ENCODE measurements at places on chromosomes 16 and 17. TPM values are rescaled to one million over a fixed set of nuclear protein-coding genes. Genes with fewer than 3 reads are reported as not detected.
A peak's percentile ranks its signal among the peaks of the same experiment; 100 is the strongest.

SERPINF2 gene
- 4.3 TPM for total RNA-seq

HOXB13 gene
- total RNA-seq: 0.24 TPM

GRCh38 chr16:63904930-63905329, 1216.9 kb downstream of the CDH11 start:
- DNase-seq: no peak

RNF166 gene
- total RNA-seq: 32.6 TPM

DNA sequence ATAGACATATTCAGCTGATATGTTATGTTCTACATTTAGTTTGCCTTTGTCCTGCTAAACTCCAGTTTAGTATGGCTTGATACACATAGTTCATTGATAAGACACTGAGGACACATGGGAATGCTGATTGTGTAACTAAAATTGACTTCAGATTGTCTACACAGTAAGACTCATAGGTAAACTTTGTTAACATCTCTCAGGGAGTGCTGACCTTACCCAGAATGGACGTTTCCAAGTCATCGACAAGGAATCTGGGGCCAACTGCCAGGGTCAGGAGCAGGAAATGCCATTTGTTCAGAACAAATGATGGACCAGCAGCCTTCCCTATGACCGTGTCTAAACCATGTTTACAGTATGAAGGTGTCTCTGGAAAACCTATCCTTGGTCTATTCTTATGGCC, 58.7 kb downstream of the DYNLRB2 start:
- no peak for DNase-seq

CENPX gene
- total RNA-seq: 44.5 TPM

DNA sequence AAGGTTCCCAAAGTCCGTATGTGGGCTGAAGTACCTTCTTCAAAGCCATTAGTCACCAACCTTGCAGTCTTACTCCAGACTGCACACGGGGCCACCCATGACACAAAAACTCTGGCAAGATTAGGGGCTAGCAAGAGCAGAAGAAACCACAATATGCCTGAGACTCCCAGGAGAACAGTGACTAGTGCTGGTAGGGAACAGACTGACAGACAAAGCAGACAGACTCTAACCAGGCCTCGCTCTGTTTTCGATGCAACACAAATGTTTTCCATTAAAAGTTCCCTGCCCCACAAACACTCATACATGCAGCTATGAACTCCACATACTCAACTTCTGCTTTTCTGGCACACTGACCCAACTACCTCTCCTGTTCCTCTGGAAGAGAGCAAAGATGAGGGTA, 102.2 kb downstream of the HIC1 start:
- no peak for DNase-seq

GRIN2A gene
- total RNA-seq: 1.1 TPM

MPP2 gene
- total RNA-seq: 0.52 TPM

DNA sequence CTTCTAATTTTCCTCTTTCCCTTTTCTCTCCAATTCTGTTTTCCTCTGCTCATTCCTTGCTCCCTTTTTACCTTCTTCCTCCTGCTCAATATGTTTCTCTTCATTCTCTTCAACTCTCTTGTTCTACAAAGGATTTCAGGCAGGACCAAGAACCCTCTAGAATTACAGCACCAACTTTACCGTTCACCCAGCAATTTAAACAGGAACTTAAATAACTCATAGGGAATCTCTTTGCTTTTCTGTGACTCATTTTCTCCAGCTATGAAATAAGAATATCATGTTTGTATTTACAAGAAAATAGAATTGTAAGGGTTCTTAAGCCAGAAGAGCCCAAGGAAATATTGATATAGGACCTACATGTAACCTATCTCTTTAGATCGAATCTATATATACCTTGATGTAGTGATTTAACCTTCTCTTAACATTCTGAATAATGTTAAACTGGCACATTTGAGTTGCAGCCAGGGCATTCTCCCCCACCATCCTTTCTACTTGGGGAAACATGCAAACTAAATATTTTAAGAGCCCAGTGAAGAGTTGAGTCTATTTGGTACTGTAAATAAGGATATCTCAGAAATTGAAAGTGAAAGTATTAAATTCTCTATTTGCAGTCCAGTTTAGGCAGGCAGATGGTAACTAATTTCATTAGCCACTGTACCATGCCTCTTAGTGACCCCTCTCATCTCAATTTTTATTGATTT, 137.0 kb downstream of the ANKFN1 start:
- peak; percentile 38 for DNase-seq

HP gene
- total RNA-seq: 5.3 TPM

- DNase-seq: no peak
Observed at GRCh38 chr17:61289408-61290385, 109.9 kb upstream of the TBX2 start.

- no peak for DNase-seq
Observed at GRCh38 chr17:19830061-19830460, 37.7 kb downstream of the ULK2 start.

DNA sequence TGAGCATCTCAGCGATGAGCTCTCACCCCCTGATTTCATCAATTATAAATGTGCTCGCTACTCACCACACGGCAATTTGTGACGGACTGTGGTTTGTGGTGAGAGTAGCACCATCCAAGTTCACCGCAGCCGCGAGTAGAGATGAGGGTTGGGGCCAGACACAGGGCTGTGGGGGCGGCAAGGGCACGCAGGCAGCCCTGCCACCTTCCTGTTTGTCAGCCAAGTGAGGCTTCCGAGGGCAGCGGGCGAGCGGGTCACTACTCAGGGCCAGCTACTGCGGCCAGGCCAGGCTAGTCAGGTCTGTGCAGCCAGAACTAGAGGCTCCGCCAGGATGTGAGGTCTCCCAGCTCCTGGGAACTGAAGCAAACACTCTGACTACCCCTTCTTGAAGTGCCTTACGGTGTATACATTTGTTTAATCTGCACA, 39.6 kb upstream of the MEOX1 start:
- DNase-seq: no peak

OTOA gene
- total RNA-seq: 0.28 TPM

GRCh38 chr16:82874672-82875071, 247.9 kb downstream of the CDH13 start:
- DNase-seq: no peak

C17orf78 gene
- total RNA-seq: not detected

GRCh38 chr16:85677383-85677967, 11.3 kb downstream of the GINS2 start:
- no peak for DNase-seq

CRISPLD2 gene
- total RNA-seq: 2.1 TPM

DNA sequence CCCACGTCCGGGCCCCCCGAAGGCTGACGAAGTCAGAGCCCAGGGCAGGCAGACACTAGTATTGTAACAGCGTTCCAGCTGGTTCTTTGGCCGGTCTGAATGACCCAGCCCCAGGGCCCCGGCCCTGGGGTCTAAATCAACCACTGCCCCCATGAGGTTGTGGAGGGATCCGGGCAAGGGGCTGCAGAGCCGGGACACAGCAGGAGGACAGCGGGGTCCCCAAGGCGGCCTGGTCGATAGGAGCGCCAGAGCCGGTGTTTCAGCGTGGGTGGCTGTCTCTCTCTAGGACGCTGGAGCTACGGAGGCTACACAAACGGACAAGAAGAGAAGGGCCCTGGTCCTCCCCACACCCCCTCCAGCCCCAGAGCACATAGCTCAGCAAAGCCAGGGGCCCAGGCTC, 101.8 kb downstream of the RBFOX3 start:
- no peak for DNase-seq

DNA sequence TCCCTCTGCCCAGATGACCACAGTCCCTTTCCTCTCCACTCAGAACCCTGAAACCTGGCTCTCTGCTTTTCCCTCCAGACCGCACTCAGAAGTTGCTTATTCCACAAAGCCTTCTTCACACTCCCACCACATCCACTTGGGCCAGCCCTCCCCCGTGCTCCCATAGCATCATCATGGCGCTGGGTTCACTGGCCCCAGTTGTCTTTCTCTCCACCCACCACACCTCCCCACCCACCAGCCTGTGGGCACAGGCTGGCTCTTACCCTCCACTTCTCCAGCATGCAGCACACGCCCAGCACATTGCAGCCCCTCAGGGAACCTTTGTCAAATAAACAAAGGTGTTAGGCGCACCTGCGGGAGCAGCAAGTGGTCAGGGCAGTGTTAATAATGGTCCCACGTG, 130.0 kb downstream of the KATNIP start:
- DNase-seq: no peak

GAS2L2 gene
- total RNA-seq: not detected

ZG16B gene
- total RNA-seq: 0.85 TPM

- DNase-seq: peak; percentile 64
Observed at GRCh38 chr17:77085926-77086432, 54.8 kb upstream of the SEC14L1 start.

CDH3 gene
- 45.6 TPM for total RNA-seq

DNA sequence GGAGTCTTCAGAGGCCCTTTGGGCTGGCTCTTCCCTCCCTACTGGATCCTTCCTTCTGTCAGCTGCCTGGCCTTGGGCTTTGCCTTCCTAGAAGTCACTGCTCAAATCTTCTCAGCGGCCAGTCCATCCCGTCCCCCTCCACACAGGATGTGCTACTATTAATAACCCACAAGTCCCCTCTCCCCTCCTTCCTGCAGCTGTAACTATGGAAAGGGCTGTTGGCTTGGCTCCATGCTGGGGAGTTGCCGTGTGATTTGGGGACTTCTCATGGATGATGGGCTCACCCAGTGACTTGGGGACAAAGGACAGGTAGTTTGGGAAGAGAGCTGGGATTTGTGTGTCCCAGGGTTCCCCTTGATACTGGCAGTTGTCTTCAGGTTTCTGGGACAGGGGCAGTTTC, 19.4 kb downstream of the TMEM94 start:
- no peak for DNase-seq

Data from thymus (tissue), 14 donors.